ENCODE measurements at places on chromosomes 11 and 22. TPM values are rescaled to one million over a fixed set of nuclear protein-coding genes. Genes with fewer than 3 reads are reported as not detected.
A peak's percentile ranks its signal among the peaks of the same experiment; 100 is the strongest.

DNA sequence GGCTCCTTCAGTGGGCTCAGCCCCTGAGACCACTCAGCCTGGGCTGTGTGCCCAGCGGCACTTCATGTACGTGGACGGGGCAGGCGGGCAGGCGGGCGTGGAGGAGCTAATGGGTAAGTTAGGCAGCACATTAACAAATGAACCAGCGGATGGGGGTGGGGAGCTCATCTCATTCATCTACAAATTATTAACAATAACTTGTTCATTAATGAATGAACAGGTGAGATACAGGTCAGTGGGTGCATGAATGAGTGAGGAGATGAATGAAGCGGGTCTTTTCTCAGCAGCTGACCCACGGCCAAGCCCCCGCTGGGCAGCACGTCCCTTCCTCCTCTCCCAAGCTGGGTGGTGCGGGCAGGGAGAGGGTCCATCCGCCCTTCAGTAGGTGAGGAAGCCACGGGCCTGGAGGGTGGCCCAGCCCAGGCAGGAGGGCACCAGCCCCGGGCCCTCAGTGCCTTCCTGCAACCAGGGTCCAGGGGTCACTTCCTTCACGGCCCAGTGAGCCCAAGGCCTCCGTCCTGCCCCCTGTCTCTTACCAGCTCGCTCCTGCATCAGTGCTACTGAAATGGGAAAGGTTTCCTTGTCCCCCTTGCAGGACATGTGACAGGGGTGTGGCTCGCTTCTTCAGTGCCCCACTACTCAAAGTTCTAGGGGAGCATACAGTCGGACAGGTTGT lies 60.5 kb upstream of the KCNQ1OT1 start:
- no peak overlapping the region for H3K27ac ChIP-seq
- no peak overlapping the region for H3K4me3 ChIP-seq
- H3K27me3 ChIP-seq: no peaks in the 10 kb centered on the region
- DNase-seq: peak; percentile 45
- H3K4me1 ChIP-seq: no peaks in the 10 kb centered on the region

- H3K36me3 ChIP-seq: no peaks in the 10 kb centered on the region
- no peak overlapping the region for H3K27ac ChIP-seq
- H3K4me3 ChIP-seq: no peak overlapping the region
Observed at GRCh38 chr11:132811649-132812048, 720.7 kb downstream of the OPCML start.

DNA sequence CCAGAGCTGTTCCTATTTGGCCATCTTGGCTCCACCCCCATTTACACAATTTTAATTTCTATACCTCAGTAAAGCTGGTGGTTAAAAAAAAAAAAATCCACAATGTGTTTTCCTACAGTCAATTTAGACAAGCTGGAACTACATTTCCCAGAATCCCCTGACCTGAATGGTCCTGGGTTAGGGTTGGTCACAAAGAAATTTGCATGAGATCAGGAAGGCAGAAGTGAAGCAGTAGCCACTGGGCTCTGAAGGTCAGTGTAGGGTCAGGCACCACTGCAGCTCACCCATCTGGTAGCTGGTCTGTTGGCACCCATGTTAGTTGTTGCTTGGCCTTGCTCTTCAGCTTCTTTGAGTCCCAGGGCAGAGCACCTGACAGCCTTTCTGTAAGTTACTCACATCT lies 210.7 kb upstream of the API5 start:
- DNase-seq: no peak
- H3K36me3 ChIP-seq: no peaks in the 10 kb centered on the region
- H3K27ac ChIP-seq: no peak overlapping the region
- no peaks in the 10 kb centered on the region for H3K27me3 ChIP-seq

GRCh38 chr11:131964698-131965483 lies 594.5 kb downstream of the NTM start:
- no peaks in the 10 kb centered on the region for H3K36me3 ChIP-seq
- H3K4me1 ChIP-seq: no peaks in the 10 kb centered on the region
- H3K27ac ChIP-seq: no peak overlapping the region
- DNase-seq: no peak
- H3K27me3 ChIP-seq: no peaks in the 10 kb centered on the region

- no peak overlapping the region for H3K4me3 ChIP-seq
- DNase-seq: no peak
- no peaks in the 10 kb centered on the region for H3K27me3 ChIP-seq
- H3K36me3 ChIP-seq: peaks cover 26% of the 10 kb centered on the region
- peaks cover 12% of the 10 kb centered on the region for H3K4me1 ChIP-seq
Observed at GRCh38 chr11:68753300-68753699, 2.0 kb upstream of the TESMIN start.

GRCh38 chr11:43879789-43880639 lies 617 bp upstream of the ALKBH3 start:
- peak overlapping the region; percentile 71 for H3K27ac ChIP-seq
- peaks cover 8% of the 10 kb centered on the region for H3K36me3 ChIP-seq
- peak overlapping the region; percentile 92 for H3K4me3 ChIP-seq
- H3K4me1 ChIP-seq: peaks cover 9% of the 10 kb centered on the region
- DNase-seq: no peak

SLC15A3 gene
- total RNA-seq: 27.1 TPM

ART1 gene
- 5.6 TPM for total RNA-seq

KRTAP5-8 gene
- not detected for total RNA-seq

NXPE1 gene
- total RNA-seq: not detected

Measured in ascending aorta (tissue), 2 donors.